ENCODE measurements at places on chromosomes 5 and 9.

DNA sequence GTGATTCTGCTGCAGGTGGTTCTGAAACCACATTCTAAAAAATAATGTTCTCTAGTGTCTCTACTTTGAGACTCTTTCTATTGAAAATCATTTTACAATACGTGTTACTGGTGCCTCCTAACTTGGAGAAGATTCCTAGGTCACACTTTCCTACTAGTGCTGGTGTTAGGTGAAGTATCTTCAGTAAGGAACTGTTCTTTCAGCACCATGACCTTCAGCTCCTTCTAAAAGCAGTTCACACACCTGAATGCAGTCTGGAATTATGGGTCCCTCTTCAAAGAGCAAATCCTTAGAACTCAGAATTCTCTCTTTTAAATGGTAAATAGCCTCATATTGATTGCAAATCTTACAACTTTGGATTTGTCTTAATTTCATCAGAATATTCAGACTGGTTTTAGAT is 10.6 kb upstream of the DPYSL3 start:
- no peak for DNase-seq

DNA sequence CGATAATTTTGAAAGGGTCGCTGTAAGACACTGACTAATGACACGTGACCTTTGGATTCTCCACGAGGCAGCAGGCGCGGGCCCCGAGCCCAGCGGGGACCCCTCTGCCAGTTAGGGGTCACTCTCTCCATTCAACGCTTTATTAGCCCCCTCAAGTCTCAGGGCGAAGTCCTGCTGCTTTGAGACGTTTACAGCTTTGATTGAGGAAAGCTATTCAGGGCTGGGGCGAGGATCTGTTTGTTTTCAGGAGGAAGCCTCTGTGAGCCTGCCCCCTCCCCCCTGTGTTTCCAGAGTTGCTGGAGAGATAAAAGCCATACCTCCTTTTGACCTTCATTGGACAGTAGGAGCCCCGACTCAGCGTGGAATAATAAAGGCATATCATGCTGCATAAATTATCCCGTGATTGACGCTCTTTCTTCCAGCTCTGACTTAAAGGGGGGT is 31.4 kb upstream of the MSX2 start:
- no peak for DNase-seq

DNA sequence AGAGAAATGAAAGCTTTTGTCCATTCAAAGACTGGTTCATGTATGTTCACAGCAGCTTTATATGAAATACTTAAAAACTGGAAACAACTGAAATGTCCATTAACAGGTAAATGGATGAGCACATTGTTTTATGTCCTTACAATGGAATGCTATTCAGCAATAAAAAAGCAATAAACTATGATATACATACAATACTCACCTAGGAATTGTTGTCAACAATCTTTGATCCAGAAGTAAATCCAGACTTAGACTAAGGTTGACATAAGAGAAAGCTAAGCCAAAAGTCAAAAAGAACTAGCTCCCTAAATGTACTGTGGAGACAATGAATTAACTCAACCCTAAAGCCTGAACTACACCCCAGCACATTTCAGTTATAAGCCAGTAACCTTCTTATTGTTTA is 54.9 kb downstream of the FBXL17 start:
- no peak for DNase-seq

- DNase-seq = no peak
Observed at GRCh38 chr9:110214090-110214489, 6.1 kb upstream of the C9orf152 start.

DNA sequence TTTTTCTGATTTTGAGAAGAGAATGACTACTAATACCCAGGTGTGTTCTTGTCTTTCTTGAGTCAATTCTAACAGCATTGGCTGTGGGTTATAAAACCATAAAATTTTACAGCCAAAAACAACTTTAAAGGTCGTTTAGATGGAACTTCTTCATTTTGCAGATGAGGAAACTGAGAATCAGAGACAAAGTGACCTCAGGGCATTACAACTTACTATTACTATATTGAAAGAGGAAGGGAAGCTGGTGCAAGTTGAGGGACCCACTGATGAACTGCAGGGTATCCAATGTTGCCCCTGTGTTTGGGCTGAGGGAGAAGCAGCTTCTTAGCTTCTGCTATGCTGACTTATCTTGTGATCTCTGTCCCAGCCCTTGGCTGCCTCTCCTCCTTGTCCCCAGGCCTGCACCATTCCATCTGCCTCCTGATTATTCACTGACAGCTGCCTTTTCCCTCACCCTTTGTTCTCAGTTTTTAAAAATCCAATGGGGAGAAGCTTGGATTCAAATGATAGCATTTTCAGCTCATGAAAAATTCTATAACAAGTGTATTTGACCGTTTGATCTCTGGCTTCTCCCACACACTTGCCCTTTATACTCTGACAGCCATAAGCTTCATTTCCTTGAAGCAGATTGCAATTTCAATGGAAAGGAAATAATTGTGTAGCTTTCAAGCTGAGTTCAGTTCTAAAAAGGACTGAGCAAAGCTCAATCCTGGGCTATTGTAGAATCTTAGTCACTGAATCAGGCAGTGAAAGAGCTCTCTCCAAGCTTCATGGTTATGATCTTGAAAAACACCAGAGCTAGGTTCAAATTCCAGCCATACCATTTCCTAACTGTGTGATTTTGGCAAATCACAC is 68.5 kb downstream of the TMC1 start:
- no peak for DNase-seq

- DNase-seq = no peak
Observed at GRCh38 chr5:149887622-149888183, 56.9 kb downstream of the PDE6A start.

- no peak for DNase-seq
Observed at GRCh38 chr5:103466495-103466894, 96.1 kb downstream of the NUDT12 start.

DNA sequence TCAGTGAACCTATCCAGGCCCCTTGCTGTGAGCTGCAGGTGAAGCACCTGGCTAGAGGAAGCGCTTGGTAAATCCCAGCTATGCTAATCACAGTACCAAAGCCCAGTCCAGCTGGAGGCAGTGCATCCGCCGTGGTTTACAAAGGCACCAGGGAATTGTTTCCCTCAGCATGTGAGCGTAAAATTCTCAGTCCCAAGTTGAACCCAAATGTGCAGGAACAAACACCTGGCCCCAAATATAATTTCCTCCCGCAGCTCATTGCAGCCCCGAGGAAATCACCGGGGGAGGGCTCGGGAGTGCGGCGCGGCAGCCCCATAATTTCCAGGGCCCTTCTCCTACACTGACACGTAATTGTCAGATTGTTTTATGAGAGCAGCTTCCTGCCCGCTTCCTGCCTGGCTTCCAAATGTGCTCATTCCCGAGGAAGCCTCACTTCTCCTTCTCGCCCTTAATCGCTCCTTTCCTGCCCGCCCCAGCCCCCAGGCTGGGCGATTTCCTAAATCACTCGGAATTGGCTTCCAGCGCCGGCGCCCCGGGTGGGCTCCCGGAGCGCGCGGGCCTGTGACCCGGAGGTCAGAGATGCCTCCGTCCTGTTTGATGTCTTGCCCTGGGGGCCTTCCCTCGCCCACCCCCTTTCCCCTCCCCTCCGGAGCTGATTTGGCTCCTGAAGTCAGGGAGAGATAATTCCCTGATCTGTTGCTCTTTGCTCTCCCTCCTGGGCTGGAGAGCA is 134.4 kb downstream of the FGF1 start:
- DNase-seq = no peak

DNA sequence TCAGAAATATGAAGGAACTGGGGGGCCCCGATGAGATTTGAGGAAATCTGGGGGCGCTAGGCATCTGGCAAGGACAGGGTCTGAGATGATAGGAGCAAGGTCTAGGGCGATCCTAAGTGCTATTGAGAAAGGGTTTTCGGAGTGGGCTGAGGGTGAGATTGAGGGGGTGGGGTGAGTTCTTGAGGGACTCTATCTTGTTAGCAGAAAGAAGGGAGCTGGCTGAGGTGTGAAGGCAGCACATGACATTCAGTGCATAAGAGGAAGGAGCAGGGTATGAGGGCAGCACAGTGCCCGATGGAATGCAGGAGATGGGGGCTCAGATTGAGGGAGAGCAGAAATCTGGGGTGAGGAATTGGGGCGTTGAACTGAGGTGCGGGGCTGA is 640 bp downstream of the TRIM32 start:
- DNase-seq = no peak

DNA sequence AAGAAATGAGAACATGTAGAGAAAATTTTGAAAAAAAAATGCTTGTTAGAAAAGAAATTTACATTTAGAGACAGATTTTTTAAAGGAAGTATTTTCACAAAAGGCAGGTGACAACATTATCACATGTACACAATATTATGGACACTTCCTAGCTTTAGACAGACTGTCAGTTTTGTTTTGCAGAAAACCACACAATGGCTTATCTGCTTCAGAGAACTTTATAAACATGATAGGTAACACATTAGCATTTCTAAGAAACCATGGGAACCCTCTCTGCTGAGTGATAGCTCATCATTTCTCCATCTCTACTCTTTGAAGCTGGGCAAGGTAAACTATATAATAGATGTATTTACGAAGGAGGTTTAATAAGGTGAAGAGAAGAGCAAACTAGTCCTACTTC is 25.6 kb downstream of the POU5F2 start:
- no peak for DNase-seq

GRCh38 chr5:116062352-116062751 is 22.5 kb upstream of the COMMD10 start:
- DNase-seq = peak; percentile 4

DNA sequence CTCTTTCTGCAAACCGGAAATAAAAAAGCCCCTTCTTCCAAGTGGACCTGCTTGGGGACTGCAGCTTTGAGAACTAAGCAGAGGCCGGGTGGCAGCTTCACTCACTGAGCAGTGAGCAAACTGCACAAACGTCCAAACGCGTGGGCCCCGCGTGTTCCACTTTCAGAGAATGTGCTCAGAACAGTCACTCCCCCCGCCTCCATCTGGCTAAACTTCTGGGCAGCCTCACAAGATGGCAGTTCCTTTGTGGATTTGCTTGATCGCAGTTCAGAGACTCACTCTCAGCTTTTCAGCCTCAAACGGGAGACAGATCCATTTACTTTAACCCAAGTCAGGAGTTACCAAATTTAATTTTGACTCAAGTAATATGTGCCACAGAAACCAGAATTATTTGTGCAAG is 216.6 kb downstream of the TLE1 start:
- peak; percentile 12 for DNase-seq

DNA sequence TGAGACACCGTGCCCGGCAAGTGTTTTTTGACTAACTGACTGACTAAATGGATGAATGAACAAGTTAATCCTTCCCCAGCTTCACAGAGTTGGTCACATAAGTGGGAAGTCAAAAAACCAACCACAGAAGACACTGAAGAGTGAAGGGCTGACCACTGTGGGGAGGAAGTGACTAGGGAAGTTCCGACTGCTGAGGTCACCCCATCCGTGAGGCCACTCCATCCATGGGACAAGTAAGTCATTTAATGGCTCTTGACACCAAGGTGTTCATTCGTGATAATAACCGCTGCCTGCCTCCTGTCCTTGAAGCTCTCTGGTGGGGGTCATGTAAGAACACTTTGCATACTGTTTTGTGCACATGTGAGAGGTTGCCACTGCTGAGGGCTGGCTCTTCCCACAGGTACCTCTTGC is 22.2 kb upstream of the CXCL14 start:
- no peak for DNase-seq

DNA sequence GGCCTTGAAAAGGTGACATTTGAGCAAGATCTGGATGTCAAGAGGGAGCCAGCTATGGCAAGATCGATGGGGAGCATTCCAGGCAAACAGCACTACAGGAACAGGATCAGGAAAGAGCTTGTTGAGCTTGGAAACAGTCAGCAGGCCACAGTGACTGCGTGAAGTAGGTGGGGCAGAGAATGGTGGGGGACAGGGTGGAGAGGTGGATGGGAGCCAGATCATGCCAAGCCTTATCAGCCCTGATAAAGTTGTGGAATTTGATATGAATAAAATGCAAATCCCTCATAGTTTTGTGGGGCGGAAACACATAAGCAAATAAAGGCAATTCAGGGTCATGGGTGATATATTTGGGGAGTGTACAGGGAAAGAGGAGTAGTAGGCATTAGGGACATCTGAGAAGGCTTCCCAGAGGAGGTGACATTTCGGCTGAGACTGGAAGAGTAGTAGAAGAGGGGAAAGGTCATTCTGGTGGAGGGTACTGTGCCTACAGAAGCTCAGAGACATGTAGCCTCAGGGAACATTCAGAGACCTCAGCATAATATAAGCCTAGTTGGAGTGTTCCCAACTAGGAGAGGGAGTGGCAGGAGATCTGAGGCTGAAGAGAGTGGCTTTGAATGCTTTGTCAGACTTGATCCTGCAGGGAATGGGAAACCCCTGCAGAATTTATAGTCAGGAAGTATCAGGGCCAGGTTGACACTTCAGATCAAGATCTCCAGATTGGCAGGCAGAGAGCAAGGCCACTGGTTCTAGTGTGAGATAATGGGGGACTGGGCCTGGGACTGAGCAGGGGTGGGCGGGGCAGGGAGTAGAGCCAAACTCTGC is 9.7 kb upstream of the CYSTM1 start:
- no peak for DNase-seq

DNA sequence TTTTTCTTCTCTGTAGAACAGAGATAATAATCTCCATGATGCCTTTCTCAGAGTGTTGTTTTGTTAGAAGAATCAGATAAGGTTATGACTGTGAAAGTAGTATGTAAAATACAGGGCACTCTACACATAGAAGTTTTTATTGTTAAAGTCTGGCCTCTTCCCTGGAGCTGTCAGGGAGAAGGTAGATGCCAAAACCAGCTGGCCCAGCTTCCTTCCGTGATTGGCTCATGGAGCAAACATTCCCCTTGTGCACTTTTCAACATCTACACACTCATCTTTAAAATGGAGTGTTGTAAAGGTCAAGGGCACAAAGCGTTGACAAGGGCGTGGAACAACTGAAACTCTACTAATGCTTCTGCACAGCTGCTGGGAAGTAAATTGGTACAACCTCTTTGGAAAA is 7.4 kb upstream of the RNF183 start:
- no peak for DNase-seq

DNA sequence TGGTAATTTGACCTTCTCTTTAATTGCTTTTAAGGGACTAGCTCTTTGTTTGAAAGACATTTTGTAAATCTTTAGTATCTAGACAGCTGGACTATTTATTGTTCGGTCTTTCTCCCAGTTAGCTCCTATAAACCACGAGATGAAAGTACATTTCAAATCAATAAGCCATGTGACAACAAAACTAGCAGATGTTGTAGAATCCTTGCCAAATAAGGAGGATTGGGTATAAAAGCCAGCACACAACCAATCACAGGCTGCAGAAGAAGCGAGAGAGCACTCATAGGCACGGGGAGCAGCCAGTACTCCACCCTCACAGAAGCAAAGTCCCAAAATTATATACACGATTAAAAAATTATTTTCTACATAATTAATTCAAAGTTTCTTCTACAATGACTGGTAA is 8.1 kb upstream of the OMD start:
- DNase-seq = peak; percentile 19

DNA sequence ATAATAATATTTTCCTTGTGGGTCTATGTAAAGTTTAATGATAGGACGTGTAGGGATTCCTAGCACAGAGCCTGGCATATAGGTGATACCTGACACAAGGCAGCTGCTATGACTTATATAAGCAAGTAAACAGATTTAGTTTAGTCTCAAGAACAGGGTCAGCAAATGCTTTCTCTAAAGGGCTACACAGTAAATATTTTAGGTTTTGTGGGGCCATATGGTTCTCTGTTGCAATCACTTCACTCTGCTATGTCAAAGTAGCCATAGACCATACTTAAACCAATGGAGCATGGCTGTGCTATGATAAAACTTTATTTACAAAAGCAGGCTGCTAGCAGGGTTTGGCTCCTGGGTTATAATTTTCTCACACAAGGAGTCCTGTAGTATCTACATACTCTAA is 204.8 kb upstream of the KLF4 start:
- no peak for DNase-seq

- peak; percentile 36 for DNase-seq
Observed at GRCh38 chr5:173757403-173758209, 130.5 kb upstream of the CPEB4 start.
